ENCODE measurements at places on chromosomes 1 and 21.

- peak; percentile 78 for DNase-seq
Observed at GRCh38 chr1:41498804-41499203, 14.3 kb upstream of the EDN2 start.

DNA sequence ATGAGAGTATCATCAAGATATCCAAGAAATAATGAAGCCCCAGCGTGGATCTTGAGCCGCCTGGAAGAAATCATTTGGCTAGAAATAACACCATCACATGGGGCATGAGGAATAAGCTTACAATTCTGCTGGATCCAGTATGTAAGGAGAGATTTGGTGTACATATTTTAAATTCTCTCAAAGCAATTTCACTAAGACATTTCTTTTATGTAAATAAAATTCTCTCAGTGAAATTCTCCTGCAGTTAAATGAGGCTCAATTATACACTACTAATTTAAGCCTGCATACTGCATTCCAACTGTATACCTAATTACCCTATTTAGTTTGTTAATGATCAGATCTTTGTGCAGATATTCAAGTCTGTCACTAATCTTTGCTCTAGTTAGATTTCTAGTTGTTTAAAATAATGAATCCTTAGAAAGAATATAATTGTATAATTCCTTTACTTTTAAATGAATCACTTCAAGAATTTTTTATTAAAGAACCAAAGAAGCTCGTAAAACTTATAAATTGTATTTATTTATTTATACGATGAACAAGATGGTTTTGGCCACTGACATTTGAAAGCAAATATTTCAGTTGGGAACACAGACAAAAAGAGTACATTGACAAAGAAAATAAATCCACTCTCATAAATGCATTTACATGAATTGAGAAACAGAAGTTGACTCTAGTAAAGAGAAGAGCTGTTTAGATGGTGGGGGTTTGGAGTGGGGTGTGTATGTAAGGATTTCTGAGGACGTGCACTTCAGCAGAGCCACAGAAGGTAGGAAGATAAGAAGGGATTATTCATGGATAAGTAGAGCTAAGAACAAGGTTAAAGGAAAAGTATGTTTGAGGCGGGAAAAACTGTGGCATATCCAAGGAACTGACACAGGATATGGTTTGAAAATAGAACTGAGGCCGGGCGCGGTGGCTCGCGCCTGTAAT, 466.8 kb downstream of the DSCAM start:
- no peak for DNase-seq

DNA sequence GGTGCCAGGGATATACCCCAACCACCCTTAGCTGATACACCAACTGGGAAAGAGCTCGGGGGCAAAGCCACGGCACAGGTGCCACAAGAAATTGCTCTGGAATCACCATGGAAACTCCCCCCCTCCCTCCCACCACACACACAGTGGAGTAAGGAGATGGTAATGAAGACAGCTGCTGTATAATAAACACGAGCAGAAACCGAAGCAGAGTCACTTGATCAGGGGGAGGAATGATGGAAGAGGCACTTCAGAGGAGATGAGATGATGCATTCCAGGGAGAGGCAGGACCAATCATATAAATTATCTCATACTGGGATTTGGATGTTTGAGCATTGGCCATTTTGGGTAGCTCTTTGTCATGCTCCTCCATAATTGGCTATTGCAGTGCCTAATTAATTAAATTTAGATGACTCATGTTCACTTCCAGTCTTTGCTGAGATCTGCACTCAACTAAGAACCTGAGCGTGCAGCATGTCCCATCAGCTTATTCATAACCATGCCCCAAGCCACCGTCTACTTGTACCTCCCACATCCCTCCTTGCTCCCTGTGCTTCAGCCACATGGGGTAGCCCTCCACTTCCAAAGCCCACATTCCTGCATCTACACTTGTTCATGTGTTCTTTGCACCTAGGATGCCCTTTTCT, 189.5 kb downstream of the ZSCAN20 start:
- DNase-seq = no peak

DNA sequence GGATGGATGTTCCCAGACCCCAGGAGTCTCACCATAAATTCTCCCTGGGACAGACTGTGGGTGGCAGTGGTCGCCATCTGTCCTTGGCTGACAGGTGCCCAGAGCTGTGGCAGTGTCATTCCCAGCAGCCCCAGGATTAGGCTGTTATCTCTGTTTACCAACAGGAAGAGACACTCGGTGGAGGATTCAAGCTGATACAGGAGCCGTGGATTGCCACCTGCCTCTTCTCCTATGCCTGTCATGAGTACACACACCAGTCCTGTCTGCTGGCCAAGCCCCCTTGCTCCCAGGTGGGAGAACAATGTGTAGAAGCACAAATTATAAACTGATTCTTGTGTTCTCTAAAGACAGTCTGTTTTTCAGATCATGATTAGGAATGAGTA, 152.6 kb downstream of the ETS2 start:
- no peak for DNase-seq

- DNase-seq = no peak
Observed at GRCh38 chr1:229388897-229389580, 44.9 kb downstream of the ACTA1 start.

GRCh38 chr1:178093494-178093950, 382 bp upstream of the RASAL2 start:
- DNase-seq = peak; percentile 87

DNA sequence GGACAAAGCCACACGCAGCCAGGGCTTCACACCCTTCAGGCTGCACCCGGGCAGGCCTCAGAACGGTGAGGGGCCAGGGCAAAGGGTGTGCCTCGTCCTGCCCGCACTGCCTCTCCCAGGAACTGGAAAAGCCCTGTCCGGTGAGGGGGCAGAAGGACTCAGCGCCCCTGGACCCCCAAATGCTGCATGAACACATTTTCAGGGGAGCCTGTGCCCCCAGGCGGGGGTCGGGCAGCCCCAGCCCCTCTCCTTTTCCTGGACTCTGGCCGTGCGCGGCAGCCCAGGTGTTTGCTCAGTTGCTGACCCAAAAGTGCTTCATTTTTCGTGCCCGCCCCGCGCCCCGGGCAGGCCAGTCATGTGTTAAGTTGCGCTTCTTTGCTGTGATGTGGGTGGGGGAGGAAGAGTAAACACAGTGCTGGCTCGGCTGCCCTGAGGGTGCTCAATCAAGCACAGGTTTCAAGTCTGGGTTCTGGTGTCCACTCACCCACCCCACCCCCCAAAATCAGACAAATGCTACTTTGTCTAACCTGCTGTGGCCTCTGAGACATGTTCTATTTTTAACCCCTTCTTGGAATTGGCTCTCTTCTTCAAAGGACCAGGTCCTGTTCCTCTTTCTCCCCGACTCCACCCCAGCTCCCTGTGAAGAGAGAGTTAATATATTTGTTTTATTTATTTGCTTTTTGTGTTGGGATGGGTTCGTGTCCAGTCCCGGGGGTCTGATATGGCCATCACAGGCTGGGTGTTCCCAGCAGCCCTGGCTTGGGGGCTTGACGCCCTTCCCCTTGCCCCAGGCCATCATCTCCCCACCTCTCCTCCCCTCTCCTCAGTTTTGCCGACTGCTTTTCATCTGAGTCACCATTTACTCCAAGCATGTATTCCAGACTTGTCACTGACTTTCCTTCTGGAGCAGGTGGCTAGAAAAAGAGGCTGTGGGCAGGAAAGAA, 8.1 kb downstream of the PSRC1 start:
- DNase-seq = peak; percentile 85

DNA sequence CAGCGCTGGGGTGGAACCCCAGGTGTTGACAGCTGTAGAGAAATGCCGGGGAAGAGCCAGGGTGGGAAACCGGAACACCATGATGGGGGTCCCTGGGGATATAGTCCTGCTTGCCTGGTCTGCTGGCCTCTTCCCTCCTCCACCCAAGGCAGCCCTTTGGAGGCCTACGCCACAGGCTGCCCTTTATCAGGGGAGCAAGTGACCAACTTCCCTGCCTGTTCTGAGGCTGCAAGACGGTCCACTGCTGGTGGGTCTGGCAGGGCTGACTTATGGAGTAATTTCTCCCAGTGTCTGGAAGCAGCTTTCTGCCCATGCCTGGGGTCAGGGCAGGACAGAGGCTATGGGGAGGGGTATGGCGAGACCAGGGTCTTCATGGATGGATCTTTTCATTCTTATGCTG, 50.8 kb upstream of the EDN2 start:
- no peak for DNase-seq

GRCh38 chr1:228408041-228408868, 1.6 kb upstream of the TRIM11 start:
- DNase-seq = no peak

DNA sequence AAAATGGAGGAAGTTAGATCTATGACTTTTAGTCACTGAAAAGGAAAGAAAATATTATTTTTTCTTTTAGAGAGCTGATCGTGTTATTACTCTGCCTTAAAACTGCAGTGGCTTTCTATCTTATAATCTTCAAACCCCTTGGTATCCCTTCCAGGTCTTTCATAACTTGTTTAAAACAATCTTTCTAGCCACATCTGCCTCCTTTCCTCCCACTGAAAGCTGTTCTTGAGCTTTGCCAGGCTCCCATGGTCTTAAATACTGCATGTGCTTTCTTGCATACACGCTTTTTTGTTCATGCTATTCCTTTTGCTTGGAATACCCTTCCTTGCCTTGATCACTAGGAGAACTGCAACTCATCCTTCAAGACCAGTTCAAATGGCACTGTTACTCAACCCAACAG, 65.9 kb upstream of the GADD45A start:
- DNase-seq = no peak

DNA sequence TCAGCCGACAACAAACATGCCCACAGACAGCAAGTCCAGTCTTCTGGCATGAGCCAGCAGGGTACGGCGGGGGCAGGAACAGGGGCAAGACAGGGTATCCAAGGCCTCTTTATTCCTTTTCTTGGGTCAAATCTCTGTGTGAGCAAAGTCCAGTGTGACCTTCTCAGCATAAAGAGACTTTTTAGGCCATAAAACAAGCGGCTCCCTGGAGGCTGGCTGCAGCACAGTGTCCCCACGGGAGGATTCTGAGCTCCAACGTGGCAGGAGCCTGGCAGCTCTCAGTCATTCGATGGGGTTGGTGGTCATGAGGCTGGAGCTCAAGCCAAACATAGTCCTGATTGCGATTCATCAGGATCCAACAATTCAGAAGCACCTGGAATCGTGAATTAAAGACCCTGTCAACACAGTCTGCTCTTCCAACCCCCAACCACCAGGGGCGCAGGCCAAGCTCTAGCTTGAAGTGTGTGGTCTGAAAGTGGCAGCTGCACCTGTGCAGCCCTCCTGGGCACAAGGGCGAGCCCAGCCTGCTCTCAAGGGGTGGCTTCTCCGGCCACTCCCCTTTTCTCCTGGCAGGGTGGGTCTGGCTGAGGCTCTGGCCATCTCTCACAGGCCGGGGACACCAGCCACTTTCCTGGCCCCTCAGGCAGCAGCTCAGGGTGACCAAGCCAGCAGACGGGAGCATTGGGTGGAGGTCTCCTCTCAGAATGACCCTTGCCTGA, 62.1 kb downstream of the SLC66A1 start:
- DNase-seq = no peak

GRCh38 chr1:2226525-2227345, 1.4 kb upstream of the SKI start:
- DNase-seq = no peak

All from Caki2 (cell line).